ENCODE measurements at places on chromosomes 13 and 19.

- peak; percentile 12 for DNase-seq
These were observed 630 bp downstream of the RAP2A start for GRCh38 chr13:97434397-97435201.

DNA sequence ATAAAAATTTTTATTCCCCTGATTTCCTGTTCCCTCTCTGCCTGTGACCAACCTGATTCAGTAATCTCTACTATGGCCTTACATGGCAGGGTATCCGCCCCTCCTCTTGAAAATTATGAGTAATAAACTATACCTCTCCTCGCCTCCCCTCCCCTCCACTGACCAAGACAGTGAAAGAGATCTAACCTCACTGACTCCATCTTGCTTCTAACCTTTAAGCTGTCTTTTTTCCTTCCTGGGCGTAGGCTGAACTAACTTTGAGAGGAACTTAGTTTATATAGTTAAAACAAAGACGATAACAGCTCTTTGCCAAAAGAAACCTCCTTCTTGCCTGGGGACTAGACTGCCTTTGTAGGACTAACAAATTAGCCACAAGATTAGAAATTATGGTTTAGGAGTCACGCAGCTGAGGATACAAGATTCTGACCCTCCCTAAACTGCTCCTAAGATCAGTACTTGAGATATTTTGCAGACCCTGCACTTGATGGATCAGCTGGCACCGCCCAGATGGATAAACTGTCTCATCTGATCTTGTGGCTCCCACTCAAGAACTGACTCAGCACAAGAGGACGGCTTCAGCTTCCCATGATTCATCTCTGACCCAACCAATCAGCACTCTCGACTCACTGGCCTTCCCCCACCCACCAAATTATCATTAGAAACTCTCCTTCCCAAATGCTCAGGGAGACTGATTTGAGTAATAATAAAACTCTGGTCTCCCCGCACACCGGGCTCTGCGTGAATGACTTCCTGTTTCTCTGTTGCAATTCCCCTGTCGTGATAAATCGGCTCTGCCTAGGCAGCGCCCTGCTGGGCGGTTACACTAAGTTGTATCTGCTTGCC lies 187.1 kb downstream of the TDRD3 start:
- DNase-seq, result peak; percentile 90

DNA sequence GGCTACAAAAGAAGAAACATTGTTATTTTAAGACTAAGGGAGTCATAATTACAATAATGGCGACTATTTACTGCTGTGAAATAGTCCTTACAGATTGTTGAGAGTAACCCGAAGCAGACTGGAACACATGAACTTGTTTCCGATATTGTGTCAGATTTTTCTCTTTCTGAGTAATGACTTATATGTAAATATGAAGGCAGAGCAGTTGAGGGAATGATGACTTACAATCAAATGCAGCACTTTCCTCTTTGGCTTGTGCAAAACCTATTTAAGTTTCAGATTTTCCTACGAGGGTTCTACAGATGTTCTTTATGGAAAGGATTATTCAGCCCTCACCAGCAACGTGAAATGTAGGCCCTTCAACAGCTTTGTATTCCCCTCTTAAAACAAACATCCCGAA lies 198.6 kb downstream of the RGCC start:
- no peak for DNase-seq

- peak; percentile 78 for DNase-seq
These were observed 91.1 kb downstream of the RNASEH2B start for GRCh38 chr13:51000571-51001260.

DNA sequence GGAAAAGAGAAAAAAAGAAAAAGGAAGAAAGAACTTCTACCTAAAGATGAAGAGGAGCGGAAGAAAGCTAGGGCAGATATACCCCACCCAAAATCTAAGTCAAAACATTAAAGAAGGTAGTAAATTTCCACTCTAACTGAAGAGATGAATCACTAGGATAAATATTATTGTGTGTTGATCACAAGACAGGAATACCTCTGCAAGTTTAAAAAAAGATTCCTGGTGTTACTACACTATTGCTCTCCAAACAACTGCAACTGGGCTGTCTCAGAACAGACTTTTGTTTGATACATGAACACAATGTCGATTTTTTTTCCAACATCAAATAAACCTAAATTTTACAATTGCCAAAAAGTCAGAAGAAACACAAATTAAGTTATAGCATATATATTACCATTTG lies 6.8 kb downstream of the HSPH1 start:
- DNase-seq, result no peak

GRCh38 chr13:111850976-111851375 lies 216.0 kb upstream of the SOX1 start:
- no peak for DNase-seq

- DNase-seq, result no peak
These were observed 528.6 kb downstream of the SUCLA2 start for GRCh38 chr13:47472516-47472915.

- no peak for DNase-seq
These were observed 69.7 kb upstream of the SIAH3 start for GRCh38 chr13:45921162-45921736.

DNA sequence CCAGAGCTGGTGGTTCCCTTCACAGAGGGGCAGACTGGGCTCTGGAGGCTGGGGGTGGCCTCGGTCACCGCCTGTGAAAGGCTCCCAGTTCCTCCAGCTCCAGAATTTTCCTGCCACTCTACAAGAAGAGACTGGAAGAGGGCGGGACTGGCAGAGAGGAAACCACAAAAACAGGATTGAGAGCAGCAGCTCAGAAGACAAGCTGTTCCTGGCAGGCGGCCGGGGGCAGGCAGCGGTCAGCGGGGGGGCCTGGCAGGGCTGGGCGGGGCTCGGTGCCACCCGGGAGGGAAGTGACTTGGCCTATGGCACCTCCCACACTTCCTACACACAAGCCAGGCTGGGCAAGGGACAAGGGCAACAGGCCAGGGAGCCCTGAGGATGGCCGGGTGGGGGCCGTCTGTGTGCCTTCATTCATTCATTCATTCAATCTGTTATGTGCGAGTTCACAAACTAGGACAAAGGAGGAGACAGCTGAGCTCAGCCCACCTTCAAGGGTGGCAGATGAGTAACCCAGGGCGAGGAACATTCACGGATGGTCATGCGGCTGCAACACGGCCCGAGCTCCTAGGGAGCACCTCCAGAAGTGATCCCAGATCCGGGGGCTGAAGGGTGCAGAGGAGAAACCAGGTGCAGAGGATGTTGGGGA lies 16.9 kb upstream of the BTBD2 start:
- peak; percentile 70 for DNase-seq

- peak; percentile 28 for DNase-seq
These were observed 5.9 kb upstream of the CACNG7 start for GRCh38 chr19:53903055-53903680.

DNA sequence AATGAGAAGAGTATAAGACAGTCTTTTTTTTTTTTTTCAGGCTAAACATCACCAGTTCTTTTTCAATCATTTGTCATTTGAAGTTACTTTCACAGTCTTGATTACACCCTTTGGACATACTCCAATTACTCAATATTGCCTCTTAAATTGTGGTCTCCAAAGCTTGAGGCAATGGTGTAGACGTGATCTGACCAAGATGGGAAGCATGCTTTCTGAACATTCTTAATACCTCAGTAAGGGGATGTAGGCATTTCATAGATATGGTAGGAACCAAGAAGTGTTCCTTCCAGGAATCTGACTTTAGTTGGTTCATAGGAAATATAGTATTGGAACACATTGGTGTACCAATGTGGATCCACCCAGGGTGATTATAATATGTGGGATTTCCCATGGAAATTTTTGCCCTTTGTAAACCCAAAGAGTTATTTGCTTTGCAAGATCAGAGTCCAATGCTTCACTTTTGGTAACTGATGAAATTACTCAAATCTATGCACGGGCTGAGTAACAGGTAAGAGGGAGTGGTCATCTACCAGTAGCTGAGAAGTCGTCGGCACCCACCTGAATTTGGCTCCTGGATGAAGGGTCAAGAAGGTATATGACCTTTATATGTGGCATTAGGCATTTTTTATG lies 62.2 kb downstream of the ERCC5 start:
- DNase-seq, result peak; percentile 45

DNA sequence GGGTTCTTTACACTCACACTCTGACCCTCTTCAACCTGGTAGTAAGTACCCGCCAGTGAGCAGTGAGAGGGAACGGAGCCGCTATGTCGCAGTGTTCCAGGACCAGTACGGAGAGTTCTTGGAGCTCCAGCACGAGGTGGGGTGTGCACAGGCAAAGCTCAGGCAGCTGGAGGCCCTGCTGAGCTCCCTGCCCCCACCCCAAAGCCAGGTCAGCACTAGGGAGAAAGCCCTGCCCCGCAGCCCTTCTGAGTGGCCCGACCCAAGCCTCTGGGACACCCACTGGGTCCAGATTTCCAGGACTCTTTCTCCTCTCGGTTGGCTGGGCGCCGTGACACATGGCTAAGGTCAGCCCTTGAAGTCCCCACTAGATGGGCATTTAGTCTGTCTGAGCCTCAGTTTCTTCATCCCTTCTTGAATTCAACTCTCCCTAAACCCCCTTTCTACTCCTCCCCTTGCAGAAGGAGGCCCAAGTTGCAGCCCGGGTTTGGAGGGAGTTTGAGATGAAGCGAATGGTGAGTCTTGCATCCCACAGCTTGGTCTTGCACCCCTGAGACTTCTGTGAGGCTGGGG lies 1.9 kb downstream of the OCEL1 start:
- no peak for DNase-seq

GRCh38 chr19:15268928-15269253 lies 36.6 kb upstream of the EPHX3 start:
- DNase-seq, result no peak

GRCh38 chr13:34863360-34864135 lies 78.5 kb upstream of the NBEA start:
- DNase-seq, result peak; percentile 91

DNA sequence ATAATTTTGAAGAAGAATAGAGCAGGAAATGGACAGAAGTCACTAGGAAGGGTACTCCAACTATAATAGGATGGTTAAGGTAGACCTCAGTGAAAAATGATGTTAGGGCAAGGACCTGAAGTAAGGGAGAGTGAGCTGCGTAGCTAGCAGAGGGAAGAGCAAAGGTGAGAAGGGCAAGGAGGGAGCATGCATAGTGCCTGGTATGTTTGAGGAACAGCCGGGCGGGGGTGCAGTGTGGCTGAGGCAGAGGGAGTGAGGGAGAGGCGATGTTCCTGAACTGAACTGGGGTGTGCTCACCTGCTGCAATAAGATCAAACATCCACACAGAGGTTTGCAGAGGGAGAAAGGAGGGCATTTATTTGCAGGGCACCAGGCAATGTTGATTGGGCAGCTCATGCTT lies 110.4 kb downstream of the DNAJC15 start:
- no peak for DNase-seq

All from fibroblast of upper back skin (primary cell).